NCI-H1436 (cell line): ENCODE measurements at places on chromosomes 4 and X.

- peak; percentile 17 for DNase-seq
Measured at GRCh38 chr4:118034053-118034785, at the start of gene NDST3. NDST3 (plus strand) TSS chr4:118034486; CDS start chr4:118053911, 19,425 bp downstream.

GRCh38 chr4:128716338-128716737 lies 93.2 kb upstream of the JADE1 start:
- no peak for DNase-seq

- no peak for DNase-seq
Measured at GRCh38 chr4:109302361-109303139, at the start of gene COL25A1. COL25A1 (minus strand) TSS chr4:109302658.

GRCh38 chr4:3643518-3644433 lies 111.6 kb upstream of the LRPAP1 start:
- DNase-seq: no peak

DNA sequence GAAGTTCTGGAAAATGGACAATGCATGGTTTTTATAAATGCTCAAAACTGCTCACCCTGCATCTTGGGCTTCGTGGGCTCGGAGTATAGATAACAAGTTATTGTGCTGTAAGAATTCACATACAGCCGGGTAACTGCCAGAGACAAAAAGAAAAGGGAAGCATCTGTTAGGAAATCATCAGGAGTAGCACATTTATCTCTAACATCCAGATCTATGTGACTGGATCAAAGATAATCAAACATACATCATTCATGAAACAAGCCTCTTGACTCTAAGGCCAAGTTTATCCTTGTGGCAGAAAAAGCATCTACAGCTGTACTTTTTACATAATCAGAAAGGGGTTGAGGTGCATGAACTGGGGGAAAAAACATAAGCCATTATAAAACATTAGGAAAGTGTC lies 264.2 kb downstream of the PPP3CA start:
- DNase-seq: no peak

DNA sequence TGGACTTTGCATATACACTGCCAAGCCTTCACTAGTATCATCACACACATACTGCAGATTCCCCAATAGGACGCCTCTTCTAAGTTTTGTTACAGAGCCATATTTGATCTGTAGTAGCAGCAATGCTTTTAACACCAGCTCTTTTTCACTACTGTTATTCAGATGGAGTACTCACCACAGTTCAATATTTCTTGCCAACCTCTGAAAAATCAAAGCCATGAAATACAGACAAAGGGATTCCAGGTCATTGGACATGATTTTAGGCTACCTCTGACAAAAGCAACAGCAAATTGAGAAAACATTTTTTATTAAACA lies 390.7 kb upstream of the ADGRL3 start:
- DNase-seq: no peak

GRCh38 chr4:11106190-11106589 lies 322.5 kb downstream of the HS3ST1 start:
- DNase-seq: no peak

DNA sequence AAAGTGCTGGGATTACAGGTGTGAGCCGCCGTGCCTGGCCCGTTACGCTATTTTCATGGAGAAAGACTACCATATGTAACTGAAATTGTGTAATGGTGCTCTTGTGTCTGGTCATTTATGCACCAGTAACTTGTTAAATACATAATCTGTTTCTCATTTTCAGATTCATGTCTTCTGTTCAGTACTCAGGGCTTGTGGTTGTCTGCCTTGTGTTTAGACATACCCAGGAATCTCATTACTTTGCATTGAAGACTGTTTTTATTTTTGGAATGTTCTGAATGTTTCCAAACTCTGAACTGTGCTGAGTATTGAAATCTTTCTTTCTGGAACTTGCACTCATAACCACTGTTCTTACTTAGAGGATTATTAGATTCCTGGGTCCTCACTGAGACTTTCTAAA lies 52.8 kb downstream of the PDLIM5 start:
- no peak for DNase-seq

DNA sequence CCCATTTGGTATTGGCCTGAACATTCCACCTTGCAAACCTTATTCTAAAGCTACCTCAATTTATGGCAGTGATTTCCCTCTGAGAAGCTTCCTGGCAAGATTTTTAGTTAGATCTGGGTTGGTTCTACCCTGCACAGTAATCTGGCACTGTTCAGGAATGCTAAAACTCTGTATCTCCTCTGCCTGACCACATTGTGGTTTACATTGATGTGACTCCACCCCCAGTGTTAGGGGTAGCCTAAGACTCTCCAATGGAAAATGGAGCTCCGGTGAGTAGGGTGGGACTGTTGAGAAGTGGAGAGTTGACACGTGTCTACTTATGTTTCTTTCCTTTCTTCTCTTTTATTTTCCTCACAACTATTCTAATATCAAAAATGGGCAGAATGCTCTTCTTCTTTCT lies 45.4 kb downstream of the BMPR1B start:
- no peak for DNase-seq

- no peak for DNase-seq
Measured at GRCh38 chr4:165504184-165504583, 125.4 kb downstream of the CPE start.

DNA sequence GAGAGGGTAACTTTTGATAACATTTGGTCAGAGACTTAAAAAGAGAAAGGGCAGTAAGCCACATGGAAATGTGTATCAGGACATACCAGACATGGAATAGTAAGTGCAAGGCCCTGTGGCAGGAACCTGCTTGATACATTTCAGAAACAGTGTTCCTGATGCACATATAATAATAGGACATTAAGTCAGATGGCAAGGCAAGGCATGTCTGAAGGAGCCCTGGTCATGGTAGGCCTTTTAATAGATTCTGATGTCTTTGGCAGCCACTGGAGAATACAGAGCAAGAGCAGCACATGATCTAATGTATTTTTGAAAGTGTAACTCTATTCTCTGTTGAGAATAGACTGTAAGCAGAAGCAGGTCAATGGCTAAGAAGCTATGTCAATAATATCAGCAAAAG lies 279.7 kb downstream of the CAMK2D start:
- DNase-seq: no peak

DNA sequence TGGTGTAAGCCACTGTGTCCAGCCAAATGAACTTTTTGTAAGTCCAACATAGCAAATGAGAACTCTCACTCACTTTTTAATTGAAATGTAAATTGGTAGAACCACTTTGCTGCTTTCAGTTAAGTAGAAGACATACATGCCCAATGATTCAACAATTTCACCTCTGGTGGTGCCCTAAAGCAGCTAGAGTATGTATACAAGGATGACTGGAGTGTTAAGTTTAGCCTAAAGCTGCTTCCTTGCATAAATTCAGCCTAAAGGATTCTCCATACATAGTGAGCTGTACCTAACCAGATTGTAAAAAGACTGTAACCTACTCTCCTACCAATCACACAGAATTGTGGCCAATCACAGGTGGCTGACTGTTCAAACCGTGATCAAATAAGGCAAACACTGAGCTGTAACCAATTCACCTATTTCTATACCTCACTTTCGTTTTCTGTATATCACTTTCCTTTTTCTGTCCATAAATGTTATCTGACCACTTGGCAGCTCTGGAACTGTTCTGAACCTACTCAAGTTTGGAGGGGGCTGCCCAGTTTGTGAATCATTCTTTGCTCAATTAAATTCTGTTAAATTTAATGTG lies 39.9 kb downstream of the PDS5A start:
- no peak for DNase-seq

DNA sequence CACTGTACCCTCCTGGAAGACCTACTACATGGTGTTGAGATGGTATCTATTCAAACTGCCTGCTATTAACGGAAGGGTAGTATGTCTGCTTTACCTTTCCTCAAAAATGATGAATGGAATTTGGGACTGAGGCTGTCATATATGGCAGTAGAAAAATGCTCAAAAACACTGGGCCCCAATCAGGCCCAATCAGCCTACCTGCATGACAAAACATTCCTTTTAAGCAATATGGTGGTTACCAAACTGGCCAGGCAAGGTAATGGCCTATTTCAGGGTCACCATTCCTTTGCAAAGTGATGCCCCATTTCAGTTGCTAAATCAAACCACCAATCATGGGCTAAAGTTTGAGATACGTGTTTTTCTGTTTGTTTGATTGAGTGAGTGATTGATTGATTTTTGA lies 14.9 kb downstream of the RNF150 start:
- DNase-seq: no peak

GRCh38 chrX:132855780-132856341 lies 102.6 kb downstream of the HS6ST2 start:
- DNase-seq: no peak

DNA sequence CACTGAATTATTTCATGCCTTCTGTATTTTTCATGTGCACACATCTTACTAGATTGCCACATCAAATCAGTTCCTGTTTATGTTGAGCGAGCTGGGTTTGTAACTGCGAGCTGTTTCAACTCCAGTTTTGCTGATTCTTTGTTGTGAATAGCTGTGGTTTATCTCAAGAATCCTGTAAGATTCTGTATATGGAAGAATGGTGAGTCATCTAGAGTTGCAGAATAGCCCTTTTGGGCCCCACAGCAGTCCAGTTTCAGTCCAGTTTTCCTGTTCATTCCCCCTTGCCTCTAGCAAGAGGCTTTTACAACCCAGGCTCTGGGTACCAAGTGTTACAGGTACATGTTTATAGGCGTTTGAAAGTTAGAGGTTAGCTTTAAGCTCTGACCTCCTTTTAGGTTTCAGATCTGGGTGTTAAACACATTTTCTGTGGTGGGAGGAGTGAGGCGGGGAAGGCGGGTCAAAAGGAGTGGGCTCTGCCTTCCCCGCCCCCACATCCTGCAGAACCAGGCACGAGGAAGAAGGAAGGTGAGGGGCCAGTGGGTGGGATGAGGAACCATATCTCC lies 32.7 kb downstream of the TBC1D14 start:
- no peak for DNase-seq

- no peak for DNase-seq
Measured at GRCh38 chrX:471281-471680, 84.6 kb upstream of the PPP2R3B start.

DNA sequence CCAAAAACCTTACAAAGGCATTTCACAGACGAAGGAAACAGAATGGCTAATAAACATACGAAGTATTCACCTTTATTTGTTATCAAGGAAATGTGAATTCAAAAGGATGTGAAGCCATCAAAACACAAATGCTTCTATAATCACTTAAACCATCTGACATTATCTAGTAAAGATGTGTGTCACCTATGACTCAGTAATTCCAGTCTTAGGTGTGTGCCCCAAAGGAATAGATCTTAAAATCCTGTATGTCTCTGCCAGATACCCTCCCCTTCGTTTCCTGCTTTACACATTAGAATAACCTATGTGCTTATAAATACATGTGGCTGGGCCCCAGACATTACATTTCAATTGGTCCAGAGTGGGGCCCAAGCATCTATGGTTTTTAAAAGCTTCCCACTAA lies 41.8 kb upstream of the CEP135 start:
- no peak for DNase-seq

- DNase-seq: no peak
Measured at GRCh38 chr4:126748736-126749135, 884.0 kb upstream of the INTU start.

DNA sequence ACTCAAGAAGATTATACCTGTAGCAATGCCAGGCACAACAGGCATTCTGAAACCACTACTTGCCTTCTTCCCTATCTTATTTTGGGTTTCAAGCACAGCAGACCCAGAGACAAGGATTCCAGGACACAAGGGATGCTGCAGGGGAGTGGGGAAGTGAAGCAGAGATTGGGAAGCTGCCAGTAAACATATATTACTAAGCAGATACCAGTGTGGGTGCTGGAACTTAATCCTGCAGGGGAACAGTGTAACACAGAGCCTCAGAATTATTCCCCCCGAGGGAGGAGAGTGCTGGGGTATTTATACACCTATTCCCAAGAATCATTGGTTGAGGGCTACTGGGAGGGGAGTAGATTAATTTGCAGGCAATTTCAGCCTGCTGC lies 33.3 kb upstream of the MAML3 start:
- no peak for DNase-seq

DNA sequence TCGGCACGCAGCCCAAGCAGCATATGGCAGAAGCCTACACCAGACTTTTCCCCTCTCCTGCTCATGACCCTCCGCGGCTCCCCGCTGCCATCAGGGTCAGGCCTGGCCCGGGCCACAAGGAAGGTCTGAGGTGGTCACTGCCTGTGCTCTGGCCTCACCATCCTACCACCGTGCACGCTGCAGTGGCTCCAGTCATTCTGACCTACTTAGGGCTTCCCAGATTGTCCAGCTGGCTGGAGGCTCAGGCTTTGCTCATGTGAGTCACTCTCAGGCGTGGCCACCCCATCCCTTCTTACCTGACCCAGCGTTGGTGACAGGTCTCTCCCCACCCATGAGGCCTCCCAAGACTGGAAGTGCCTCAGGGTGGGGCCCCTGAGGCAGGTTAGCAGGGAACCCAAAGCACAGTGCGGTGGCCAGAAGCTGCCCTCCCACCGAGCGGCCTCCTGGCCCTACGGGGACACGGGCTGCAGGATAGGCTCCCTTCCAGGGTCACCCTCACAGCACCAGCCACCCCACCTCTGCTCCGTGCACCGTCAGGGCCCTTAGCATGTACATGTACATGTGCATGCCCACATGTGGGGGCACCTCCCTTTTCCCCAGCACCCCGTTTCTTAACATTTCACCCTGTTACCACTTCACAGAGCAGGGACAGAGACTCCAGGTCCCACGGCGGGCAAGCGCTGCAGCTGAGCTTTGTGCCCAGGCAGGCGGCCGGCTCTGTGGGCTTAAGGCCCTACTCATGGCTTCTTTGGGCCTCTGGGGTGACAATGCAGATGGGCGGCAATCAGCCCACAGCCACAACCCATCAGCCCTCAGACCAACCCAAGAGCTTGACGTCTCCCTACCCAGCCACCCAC lies 2.2 kb downstream of the TREX2 start:
- DNase-seq: no peak

DNA sequence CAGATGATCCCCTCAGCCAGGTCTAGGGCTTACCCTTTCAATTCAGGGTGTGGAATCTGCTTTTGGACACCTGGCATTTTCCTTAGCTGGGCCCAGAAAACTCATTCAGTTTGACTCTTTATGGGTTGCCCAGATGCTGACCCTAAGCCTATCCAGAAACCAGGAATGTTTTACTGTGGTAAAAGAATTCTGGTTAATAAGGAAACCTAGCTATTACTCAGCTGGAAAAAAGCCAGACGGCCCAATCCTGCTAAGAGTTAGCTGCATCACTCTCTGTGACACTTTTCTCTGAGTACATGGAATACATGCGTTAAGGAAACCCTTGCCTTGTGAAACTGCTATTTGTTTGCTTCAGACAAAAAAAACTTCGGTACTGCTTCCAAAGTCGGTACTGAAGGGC lies 28.0 kb downstream of the ING2 start:
- no peak for DNase-seq

GRCh38 chrX:10230222-10230621 lies 73.4 kb downstream of the CLCN4 start:
- no peak for DNase-seq

GRCh38 chr4:125254106-125254505 lies 60.6 kb upstream of the FAT4 start:
- no peak for DNase-seq
